Stimulated activated effector memory CD8-positive, alpha-beta T cell treated with anti-CD3 and anti-CD28 coated beads, Interleukin-12 subunit alpha, Interleukin-12 subunit beta, amount 100 ng/mL, for 72 hours (primary cell): ENCODE measurements at places on chromosomes 4 and X.

GRCh38 chr4:12446256-12446655, 1017.6 kb upstream of the HS3ST1 start:
- no peak for DNase-seq

DNA sequence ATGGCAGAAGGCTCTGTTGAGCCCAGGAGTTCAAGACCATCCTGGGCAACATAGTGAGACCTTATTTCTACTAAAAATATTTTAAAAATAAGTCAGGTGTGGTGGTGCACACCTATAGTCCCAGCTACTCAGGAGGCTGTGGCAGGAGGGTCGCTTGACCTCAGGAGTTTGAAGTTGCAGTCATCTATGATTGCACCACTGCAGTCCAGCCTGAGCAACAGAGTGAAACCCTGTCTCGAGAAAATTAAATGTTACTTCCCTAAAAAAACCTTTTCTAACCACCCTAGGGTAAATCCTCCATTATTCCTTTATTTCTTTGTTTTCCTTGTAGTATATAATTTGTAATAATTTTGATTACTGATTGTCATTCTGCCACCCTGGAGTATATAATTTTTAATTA, 7.9 kb downstream of the FAM200B start:
- no peak for DNase-seq

- DNase-seq: no peak
These were observed 128.7 kb downstream of the MID1IP1 start for GRCh38 chrX:38929966-38930421.

- no peak for DNase-seq
These were observed 9.9 kb downstream of the ASMTL start for GRCh38 chrX:1442724-1443367.

GRCh38 chr4:83083925-83084475, 30.5 kb downstream of the PLAC8 start:
- DNase-seq: no peak

GRCh38 chr4:74967324-74967723, 34.4 kb downstream of the PARM1 start:
- no peak for DNase-seq

GRCh38 chrX:116667346-116668134, 204.8 kb upstream of the CT83 start:
- no peak for DNase-seq

DNA sequence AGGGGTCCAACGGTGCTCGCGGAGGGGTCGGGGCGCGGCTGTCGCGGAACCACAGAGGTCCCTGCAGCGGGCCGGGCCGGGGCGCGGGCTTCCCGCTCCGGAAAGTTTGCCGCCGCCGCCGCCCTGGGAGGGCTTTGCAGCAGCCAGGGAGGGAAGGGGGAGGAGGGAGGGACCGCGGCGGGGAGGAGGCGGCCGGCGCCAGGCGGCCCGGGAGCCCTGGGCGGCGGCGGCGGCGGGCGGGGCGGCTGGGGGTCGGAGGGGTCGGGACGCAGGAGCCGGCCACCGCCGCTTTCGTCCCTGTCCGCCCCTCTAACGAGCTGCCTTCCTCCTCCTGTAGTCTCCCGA, 375 bp downstream of the FGFR3 start:
- no peak for DNase-seq

DNA sequence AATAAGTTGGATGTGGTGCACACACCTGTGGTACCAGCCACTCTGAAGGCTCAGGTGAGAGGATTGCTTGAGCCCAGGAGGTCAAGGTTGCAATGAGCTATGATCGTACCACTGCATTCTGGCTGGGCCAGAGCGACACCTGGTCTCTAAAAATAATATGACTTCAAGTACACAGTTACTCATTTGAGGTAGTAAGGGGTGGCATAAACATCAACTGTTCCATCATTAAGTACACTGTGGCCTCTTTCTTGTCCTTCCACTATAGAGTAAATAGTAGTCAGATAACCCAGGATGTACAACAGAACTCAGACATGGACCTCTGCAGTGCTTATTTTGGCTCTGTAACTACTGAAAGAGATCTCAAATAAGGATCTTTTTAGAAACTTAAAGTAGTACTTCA, 10.6 kb downstream of the FAM9B start:
- no peak for DNase-seq

DNA sequence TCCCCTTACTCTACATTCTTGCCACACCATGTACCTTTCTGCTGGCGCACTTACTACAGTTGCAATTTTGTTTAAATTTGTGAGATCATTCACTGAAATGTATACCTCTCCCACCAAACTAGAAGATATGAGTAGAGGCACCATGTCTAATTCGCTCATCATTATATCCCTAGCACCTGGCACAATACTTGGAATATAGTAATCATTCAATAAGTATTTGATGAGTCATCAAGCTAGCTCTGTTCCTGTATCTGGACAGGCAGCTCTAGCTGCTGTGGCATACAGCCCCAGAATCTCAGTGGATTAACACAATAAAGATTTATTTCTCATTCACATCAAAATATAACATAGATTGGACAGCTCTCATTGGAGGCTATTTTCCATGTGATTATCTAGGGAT, 245.9 kb downstream of the IDS start:
- DNase-seq: no peak

GRCh38 chr4:113502906-113503305, 258.6 kb downstream of the CAMK2D start:
- DNase-seq: no peak
